ENCODE measurements at places on chromosomes 4 and X.

GRCh38 chr4:151407466-151408379 is 1.3 kb upstream of the FHIP1A start:
- DNase-seq = no peak

DNA sequence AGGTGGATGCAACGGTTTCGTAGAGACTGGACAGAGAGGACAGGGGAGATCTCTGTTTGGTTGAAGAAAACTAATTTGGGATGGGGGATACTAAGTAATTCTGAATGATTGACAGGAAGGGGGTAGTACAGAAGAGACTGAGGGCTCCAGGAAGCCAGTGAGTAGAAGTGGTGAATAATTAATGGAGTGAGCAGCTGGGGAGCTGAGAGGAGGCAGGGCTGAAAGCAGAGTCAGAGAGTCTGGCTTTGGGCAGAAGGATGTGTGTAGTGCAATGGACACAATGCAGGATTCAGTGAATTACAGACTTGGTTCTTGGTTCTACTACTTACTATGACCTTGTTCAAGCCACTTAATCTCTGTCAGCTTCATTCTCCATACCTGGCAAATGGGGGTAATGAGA is 161.7 kb downstream of the RBMX2 start:
- no peak for DNase-seq

- DNase-seq = no peak
These were observed 1.7 kb downstream of the SH3KBP1 start for GRCh38 chrX:19885732-19886131.

- DNase-seq = no peak
These were observed 18.8 kb upstream of the STX18 start for GRCh38 chr4:4560642-4561041.

- DNase-seq = no peak
These were observed 483.5 kb downstream of the ACTRT1 start for GRCh38 chrX:127568691-127569090.

DNA sequence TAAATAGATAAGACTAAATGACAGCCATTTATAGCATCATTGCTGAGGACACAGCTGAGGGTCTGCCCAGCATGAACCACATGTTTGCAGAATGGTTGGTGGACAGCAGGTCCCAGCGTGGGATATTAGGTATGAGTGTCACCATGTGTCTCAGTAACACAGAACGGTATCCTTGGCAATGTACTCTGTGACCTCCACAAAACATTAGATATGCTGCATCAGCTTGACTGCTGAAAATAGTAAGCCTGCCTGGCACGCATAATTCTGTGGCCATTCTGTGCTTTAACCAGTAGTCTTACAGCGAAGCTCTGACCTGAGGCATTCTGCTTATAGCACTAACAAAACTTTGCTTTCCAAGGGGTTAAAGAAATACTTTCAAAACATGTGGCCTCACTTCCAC is 32.0 kb downstream of the LIMCH1 start:
- DNase-seq = no peak

DNA sequence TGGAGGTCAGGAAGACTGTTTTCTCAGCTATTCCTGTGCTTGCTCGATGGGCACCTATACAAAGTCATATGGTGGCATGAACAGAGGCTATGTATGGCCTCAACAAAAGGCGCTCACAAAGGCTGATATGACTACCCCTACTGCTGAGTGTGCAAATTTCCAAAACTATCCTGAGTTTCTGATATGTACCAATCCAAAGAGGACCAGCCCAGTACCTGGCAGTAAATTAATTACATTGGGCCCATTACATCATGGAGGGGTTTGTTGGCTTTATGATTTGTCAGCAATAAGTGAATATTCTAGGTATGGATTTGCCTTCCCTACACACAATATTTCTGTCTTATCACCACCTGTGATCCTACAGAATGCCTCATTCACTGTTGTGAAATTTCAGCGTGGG is 12.3 kb downstream of the MAGED1 start:
- DNase-seq = no peak

DNA sequence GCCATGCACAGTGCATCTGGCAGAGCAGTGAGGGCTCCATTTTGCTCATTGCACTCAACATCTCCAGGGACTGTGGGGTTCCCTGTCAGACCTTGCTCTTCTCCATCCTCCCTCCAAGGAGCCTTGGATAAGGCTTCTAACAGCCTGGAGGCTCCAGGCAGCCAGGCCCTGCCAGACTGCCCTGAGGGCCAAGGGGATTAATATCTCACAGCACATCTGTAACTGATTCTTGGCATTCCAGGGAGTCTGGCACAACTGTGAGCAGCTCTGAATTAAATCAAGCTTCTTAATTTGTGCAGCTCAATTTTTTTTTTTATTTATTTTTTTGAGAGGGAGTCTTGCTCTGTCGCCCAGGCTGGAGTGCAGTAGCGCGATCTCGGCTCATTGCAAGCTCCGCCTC is 224.5 kb upstream of the PGRMC2 start:
- DNase-seq = no peak

- no peak for DNase-seq
These were observed 62.8 kb upstream of the NKX1-1 start for GRCh38 chr4:1469043-1469442.

GRCh38 chr4:176034936-176035335 is 30.7 kb upstream of the WDR17 start:
- no peak for DNase-seq

DNA sequence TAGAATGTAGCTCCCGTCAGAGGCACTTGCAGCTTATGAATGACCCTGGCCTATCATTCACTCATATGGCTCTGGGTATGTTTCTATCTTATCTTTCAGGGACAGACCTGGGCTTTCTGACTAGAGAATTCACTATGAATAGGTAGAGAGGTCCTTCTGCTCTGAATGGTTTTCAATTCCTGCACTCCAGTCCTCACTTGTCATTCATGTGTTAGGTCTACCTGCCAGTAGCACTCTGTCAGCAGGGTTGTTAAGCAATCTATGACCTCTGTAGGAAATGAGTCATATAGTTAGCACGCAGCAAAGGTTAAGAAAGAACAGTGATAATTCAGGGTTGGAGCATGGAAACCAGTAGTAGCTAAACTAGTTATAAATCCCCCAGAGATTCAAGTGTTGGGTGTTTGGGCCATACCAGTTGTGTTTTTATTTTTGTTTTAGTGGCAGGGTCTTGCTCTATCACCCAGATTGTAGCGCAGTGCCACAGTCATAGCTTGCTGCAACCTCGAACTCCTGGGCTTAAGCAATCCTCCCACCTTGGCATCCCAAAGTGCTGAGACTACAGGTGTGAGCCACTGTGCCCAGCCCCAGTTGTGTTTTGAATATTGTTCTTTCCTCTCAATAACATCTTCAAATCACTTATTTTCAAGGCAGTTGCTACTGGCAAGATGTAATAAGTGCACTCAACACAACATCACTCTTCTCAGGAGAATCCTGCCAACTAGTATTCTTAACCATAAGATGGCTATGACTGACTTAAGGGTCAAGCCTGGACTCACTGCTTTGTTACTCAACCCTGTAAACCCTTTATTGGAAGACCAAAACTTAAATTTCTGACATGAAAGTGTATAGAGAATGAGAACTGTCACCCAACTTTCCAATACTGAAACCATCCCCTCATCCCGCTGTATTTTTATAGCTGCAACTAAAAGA is 25.1 kb downstream of the ARL13A start:
- DNase-seq = no peak

DNA sequence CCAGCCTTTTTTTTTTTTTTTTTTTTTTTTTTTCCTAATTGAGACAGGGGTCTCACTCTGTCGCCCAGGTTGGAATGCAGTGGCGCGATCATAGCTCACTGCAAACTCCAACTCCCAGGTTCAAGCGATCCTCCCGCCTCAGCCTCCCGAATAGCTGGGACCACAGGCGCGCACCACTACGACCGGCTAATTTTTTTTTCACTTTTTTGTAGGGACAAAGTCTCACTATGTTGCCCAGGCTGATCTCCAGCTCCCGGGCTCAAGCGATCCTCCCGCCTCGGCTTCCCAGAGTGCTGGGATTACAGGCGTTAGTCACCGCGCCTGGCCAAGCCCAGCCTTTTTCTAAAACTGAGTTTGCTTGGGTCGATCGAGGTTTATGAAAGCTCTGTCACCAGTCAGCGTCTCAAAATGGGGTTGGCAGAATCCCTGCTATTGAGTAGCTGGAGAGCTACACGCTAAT is 1.3 kb upstream of the OTUD5 start:
- DNase-seq = no peak

DNA sequence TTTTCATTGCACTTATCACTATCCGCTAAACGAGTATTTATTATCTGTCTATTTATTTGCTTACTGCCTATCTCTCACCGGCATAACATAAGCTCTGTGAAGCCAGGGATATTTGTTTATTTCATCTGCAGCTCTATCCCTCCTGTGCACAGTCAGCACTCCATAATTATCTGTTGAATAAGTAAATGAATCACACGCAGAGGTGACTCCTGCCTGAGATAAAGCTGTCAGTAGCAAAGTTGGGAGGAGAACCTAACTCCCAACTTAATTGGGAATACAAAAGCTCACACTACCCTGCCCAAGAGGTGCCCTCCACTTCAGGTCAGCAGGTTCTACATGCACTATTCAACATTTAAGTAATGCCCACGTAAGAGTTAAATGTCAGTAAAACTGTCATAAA is 85.7 kb downstream of the CORIN start:
- DNase-seq = no peak

GRCh38 chr4:117560329-117560728 is 474.0 kb upstream of the NDST3 start:
- DNase-seq = no peak

GRCh38 chr4:166044871-166045270 is 171.8 kb downstream of the TLL1 start:
- DNase-seq = no peak

DNA sequence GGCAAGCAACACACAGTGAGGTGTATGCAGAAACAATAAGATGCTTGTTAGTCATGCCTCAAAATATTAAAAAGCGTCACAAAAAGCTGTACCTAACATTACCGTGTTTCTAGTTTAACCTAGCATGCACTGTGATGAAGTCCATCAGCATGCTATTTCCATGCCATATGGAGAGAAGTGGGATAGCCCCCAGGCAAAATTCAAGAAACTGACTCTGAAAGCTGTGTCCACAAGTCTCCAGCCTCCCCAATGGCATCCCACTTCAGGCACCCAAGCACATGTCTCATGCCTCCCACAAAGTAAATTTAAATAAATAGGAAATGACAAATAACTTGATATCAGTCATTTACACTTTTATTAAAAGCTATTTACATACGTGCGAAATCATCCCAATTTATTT is 10.8 kb downstream of the GABRA2 start:
- DNase-seq = no peak

DNA sequence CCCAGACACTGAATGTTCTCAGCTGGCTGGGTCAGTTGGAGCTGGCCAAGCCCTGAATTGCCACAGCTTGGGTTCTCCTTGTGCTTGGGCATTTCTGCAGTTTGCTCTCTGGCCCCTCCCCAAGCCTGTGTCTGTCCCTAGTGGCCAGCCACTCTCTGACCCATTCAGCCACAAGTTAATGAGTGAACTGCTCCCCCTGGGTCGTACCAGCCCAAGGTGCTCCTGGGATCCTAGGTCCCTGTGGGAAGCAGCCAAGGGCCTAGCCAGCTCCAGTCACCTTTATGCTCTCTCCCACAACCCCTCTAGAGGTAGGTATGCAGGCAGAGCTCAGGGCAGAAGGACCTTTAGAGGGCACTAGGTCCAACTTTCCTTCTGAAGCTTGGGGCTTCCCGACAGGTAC is 51.5 kb downstream of the STARD8 start:
- no peak for DNase-seq

- DNase-seq = no peak
These were observed 1233.4 kb upstream of the ADGRL3 start for GRCh38 chr4:59966758-59967157.

GRCh38 chr4:84938316-84938715 is 28.2 kb downstream of the WDFY3 start:
- DNase-seq = no peak

GRCh38 chr4:106305435-106306055 is 10.5 kb downstream of the TBCK start:
- no peak for DNase-seq

DNA sequence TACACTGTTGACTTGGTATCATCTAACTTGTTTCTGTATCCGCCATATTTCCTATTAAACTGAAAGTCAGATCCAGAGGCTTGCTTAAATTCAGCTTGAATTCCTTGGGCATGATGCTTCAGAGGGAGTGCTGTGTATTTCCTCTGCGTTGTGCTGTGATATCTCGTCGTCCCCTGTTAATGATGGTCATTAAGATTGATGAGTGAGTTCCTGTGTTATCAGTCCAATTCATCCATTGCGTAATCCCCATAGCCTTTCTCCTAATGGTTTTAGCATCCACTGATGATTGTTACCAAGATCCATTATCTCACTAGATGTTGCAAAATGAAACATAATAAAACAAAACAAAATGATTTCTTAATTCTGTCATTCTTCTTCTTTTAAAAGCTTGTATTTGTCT is 31.3 kb upstream of the CHM start:
- DNase-seq = no peak

DNA sequence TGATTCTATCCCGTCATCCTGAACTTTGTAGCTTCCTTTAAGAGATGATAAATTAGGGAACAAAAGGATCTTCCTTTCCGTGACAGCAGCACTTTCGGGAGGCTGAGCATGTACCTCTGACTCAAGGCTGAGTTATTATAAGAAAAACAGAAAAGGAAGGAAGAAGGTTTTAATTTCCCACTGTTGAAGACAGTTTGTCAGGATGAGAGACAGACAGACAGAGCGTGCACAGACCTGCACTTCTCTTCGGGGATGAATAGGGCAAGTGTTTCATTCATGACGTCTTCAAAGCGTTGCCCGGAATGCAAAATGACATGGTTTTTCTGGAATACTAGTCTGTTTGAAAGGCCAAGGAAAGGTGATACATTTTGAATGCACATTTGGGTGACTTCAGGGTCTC is 405.3 kb upstream of the FAT1 start:
- no peak for DNase-seq

DNA sequence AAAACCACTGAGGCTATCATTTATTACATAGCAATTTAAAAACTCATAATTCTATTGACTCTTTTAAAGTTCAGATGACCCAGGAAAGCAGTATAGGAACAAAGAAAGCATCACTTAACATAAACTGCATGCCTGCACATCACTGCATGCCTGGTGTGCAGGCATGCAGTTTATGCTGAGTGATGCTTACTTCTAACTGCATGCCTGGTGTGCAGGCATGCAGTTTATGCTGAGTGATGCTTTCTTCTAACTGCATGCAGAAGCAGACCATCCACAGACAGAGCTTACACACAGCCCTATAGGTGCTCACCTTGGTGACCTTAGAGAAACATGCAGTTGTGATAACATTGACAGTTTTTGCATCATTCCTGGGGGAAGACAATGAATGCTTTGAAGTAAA is 17.0 kb downstream of the SDAD1 start:
- no peak for DNase-seq

- no peak for DNase-seq
These were observed 109.5 kb upstream of the CENPE start for GRCh38 chr4:103307453-103308247.

DNA sequence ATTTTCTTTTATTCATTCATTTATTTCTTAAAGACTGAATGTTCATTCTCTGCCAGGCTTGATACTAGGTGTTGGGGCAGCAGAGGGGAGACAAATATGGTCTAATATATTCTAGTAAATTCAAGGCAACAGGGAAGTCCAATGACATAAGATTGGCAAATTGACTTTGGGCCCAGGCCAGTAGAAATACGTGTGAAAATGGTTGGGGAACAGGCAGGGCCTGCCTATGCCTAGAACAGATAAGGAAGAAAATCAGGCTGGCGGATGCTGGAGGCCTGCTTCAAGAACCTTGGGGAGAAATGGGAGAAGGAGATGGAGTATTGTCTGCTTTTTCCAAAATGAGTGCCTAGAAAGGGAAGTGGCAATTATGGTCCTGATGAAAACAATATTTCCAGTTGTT is 108.6 kb downstream of the RTL5 start:
- DNase-seq = no peak

GRCh38 chr4:88341227-88342192 is 37.1 kb upstream of the HERC6 start:
- DNase-seq = no peak
